Mucosa of descending colon (tissue), 3 donors: ENCODE measurements at places on chromosomes 11 and 22.

GRCh38 chr22:49850021-49850911, 3.4 kb upstream of the ZBED4 start:
- no peak for DNase-seq

GRCh38 chr11:70522593-70523311, 124.4 kb downstream of the CTTN start:
- no peak for DNase-seq

DNA sequence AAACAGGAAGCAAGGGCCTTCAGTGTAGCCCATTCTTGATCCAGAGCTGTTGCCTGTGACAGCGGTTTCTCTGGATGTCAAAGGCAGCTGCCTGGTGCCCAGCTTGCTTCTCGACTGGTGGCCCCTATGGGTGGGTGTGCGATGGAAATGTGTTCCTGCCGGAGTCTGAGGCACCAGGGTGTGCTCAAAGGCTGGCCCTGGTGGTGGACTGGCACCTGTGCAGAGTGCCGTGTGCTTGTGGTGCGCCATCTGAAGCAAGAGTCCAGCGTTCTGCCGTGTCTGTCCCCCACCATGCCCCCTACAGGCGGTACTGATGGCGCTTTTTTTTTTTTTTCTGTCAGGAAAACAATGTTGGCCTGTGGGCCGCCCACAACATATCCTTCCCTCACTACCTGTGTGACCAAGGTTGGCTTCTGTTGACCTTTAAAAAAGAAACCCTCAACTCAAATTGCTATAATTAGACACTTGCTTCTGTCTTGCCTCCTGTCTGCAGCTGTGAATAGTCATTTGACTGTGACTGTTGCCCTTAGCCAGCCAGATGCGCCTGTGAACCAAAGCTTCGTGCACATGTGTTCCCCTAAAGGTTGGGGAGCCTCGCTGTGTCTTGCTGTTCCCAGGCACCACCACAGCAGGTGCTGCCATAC, 4.7 kb upstream of the RANBP1 start:
- peak; percentile 25 for DNase-seq

DNA sequence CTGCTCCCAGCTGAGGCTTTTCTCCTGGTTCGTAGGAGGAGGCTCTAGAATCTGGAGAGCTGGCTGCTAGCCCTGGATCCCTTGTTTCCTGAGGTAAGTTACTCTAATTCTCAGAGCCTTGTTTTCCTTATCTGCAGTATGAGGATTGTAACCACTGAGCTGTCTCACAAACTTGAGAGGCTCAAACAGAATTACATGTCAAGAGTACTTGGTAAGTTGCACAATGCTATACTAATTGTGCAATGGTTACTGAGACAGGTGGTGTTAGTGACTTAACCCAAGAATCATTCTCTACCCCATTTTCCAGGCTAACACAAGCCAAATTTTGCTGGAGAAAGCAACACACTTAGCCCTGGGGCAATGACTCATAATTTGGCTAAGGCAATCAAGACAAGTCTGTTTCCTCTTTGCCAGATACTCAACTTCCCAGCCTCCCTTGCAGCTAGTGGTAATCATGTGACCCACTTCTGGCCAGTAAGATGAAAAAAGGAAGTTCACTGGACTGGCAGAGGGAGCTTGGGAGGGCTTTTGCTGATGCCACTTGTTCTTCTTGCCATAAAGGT, 348.0 kb downstream of the TENM4 start:
- peak; percentile 5 for DNase-seq

DNA sequence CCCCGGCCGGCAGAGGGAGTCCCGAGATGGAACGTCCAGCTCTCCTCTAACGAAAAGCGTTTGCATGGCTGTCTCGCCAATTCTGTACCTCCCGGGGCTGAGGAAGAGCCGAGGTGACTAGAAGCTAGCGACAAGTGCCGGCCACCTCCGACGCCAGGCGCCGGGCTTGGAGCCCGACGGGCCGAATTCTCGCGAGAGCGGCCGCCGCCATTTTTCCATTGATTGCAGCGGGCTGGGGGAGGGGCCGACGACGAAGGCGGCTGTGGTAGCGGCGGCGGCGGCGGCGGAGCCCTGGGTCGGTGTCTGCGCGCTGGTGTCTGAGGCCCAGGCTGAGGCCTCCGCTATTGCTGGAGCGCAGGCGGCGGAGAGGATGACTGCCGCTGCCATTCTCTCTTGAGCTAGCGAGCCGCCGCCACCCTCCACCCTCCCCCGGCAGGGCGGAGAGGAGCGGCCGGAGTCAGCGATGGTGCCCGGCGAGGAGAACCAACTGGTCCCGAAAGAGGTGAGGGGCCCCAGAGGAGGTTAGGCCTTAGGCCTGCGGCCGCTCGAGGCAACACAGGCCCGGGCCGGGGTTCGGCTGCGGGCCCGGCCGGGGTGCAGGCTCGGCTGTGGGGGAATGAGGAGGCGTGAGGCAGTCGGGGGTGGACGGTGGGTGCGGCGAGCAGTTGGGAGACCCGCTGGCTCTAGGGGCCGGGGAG, at the start of gene USP47:
USP47 (plus strand) TSS at position 250 of the 698 bp plus-strand sequence; CDS start at position 464, 214 bp downstream.
- peak; percentile 95 for DNase-seq

DNA sequence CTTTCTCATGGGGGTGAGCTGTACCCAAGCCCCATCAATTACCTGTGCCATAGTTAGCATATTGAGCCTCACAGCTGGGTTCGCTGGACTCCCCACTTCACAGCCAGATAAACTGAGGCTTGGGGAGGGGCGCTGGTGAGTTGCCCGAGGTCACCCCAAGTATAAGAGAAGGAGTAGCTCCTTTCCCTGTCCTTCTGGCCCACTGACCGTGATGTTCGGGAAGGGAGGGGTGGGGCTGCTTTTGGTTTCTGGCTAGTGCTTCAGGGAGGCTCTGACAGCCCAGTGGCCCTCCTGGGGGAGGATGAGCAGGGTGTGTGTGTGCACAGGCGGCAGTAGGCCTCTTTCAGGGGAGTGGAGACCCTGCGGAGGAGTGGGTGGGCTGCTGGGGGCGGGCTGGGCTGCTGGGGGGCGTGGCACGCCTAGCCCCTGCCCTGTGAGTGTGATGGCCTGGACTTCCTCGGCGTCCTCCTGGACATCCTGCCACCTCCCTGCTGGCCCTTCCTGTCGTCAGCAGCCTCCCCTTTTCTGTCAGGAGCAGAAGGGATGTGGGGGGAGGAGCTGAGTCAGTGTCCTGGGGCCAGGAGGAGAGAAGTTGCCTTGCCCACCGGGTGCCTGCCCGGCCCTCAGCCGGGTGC, 50.3 kb downstream of the TRIOBP start:
- no peak for DNase-seq

- DNase-seq, result no peak
Observed at GRCh38 chr11:61053191-61053590, 49.1 kb upstream of the CD5 start.
